ENCODE measurements at places on chromosomes 3 and 15.

GRCh38 chr3:120693439-120694171, 11.6 kb upstream of the HGD start:
- DNase-seq: no peak

DNA sequence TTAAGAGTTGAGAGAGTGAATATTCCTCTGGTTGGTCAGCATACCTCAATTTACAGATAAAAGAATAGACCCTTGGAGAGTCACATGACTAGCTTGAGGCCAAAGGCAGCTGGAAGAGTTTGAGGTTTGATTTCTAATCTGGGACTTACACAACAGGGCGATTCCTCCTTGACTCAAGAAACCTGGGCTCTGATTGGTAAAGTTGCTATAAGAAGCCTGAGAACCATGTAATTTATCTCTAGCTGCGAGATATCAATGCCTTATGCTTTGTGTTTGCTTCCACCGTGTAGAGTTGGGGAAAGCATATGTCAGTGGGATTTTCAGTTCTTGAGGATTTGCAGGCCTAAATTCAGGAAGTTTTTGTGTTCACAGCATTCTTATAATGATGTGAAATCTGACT, 206.0 kb downstream of the KLHL25 start:
- no peak for DNase-seq

DNA sequence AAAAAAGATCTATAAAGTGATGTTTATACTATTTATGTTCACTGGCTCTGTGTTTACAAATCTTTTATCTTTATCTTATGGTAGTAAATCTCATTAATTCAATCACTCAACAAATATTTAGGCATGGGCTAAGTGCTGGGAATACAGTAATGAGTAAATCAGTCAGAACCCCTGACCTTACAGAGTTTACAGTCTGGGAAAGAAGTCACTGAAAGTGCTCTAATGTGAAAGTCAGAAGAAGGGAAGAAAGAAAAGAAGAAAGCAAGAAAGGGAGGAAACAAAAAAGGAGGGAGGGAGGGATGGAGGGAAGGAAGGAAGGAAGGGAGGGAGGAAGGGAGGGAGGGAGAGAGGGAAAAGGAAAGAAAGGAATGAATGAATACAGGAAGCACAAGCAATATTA, 96.8 kb upstream of the SOX2 start:
- no peak for DNase-seq

- DNase-seq: no peak
Measured at GRCh38 chr15:49652922-49653321, 32.1 kb downstream of the DTWD1 start.

- DNase-seq: no peak
Measured at GRCh38 chr3:61805510-61806080, 244.2 kb downstream of the PTPRG start.

- no peak for DNase-seq
Measured at GRCh38 chr15:39127925-39128617, 452.8 kb upstream of the THBS1 start.

GRCh38 chr15:71761649-71762048, 48.7 kb upstream of the NR2E3 start:
- DNase-seq: no peak

DNA sequence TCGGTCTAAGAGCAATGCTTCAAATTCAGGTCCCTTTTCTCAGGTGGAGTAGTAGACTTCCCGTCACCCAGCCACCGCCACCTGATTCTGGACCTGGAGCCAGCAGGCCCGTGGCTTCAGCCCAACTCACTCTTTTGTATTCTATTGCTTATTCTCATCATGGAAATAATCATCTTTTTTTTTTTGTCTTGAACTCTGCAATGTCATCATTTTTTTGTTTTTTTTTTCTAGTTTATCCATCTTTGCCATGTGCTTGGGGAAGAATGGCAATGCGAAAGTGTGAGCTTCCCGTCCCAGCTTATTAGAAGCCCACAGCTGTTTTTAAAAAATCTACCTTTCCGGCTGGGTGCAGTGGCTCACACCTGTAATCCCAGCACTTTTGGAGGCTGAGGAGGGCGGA, 51.3 kb upstream of the FSTL1 start:
- DNase-seq: no peak

- DNase-seq: no peak
Measured at GRCh38 chr3:122948408-122948807, 79.2 kb downstream of the SEMA5B start.

GRCh38 chr3:38597502-38598060, 51.9 kb downstream of the SCN5A start:
- no peak for DNase-seq

GRCh38 chr15:93360318-93360717, 271.3 kb upstream of the RGMA start:
- DNase-seq: no peak

GRCh38 chr3:47573190-47574172, 5.2 kb downstream of the CSPG5 start:
- DNase-seq: no peak

DNA sequence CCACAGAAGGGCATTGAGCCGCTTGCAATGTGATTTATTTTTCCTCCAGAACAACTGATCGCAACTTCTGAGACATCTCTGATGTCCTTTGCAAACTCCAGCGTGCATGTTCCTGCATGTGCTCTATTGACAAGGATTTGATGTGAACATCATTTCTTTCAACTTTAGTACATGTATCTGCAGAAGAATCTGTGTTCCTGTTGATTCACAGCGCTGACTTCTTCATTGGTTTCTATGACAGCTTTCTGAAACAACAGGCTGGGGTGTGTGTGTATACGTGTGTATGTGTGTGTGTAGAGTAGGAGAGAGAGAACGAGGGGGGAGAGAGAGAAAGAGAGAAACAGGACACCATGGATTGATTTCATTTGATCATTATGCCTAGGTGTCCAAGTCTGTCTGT, 56.7 kb upstream of the CMTM8 start:
- no peak for DNase-seq

- no peak for DNase-seq
Measured at GRCh38 chr3:187296911-187297310, 5.4 kb upstream of the MASP1 start.

- no peak for DNase-seq
Measured at GRCh38 chr3:53531749-53532148, 37.3 kb downstream of the CACNA1D start.

DNA sequence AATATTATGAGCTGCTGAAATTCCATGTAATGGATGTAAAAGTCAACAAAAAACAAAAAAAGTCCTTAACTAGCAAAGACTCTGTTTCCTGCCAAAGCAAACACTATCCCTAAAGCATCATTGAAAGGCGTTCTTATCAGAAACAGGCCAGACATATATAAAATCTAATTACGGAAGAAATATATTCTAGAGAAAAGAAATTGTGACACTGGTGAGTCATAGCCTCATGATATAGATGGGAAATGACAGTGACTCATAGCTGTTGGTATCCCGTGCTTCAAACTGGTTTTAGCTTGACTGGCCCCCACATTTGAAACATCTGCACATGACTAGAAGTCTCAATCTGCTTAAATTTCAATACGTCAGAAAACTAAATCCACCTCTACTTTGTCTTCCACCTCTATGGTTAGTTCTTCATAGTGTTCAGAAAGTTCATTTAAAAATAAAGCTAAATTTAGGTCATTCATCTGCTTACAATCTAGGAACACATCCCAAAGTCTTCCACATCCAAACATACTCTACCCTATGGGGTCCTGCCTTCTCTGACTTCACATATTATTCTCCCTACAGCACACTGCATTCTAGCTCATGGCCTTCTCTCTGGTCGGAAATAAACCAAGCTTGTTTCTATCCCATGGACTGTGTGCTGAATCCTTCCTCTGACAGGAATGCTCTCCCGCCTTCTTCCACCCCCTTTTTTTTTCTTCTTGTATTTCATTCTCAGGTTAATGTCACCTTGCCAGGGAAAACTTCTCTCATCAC, 456.3 kb upstream of the ARRDC4 start:
- DNase-seq: no peak

DNA sequence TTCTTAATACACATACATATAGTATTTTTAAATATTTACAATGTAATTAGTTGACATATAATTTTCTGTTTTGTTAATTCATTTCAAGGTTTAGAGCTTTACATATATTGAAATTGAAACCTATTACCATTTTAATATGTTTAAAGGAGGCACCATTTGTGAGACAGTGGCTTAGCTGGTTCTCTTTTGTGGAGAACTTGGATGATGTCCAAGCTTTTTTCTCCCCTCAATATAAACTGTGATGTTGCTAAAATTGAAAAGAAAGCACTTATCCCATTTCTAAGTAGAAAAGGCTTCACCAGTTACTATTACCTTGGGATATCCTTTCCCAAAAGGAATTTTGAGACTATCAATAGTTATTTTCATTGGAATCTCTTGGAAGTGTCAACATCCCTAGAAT, 707.2 kb downstream of the NTRK3 start:
- no peak for DNase-seq

GRCh38 chr15:39181940-39182339, 398.9 kb upstream of the THBS1 start:
- no peak for DNase-seq

DNA sequence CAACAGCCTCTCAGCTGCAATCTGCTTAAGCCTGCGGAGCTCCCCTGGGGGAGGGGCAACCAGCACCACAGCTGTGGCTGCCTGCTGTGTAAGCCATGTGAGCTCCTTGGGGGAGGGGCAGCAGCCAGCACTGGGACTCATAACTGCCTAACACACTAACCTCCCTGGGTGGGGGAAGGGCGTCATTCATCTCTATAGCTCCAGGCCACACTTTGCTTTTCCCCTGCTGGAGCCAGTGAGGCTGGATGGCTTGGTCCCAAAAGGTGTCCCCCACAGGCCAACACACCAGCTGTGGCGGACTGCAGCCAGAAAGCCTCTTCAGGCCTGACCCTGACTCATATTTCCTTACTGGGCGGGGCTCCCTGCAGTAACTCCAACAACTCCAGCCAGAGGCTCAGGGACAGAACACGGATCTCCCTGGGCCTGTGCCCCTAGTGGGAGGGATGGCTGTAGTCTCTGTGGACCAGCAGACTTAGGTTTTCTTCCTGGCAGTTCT, 129.8 kb downstream of the PPM1L start:
- DNase-seq: no peak

GRCh38 chr3:152258448-152259393, 10.0 kb upstream of the MBNL1 start:
- DNase-seq: no peak

- no peak for DNase-seq
Measured at GRCh38 chr15:78360367-78360801, 20.2 kb downstream of the CRABP1 start.

DNA sequence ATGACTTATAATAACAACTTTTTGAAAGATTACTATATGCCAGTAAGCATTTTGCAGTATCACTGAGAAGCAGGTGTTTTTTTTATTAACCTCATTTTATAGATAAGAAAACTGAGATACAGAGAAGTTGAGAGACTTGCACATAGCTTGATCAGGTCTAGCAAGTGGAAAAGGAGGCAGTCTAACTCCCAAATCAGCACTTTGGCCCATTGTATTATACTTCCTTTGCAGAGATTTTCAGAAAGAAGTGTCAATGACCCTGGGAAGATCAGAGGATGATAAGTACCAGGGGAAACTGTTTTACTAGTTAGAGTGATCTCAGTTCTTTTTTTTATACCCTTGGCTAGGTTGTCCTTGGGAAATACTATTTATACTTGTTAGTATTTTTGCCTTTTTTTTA, 358.7 kb downstream of the SQOR start:
- no peak for DNase-seq

GRCh38 chr3:32454111-32454510, 48.5 kb downstream of the CMTM6 start:
- DNase-seq: no peak

- DNase-seq: no peak
Measured at GRCh38 chr15:77753281-77753873, 120.7 kb upstream of the LINGO1 start.

DNA sequence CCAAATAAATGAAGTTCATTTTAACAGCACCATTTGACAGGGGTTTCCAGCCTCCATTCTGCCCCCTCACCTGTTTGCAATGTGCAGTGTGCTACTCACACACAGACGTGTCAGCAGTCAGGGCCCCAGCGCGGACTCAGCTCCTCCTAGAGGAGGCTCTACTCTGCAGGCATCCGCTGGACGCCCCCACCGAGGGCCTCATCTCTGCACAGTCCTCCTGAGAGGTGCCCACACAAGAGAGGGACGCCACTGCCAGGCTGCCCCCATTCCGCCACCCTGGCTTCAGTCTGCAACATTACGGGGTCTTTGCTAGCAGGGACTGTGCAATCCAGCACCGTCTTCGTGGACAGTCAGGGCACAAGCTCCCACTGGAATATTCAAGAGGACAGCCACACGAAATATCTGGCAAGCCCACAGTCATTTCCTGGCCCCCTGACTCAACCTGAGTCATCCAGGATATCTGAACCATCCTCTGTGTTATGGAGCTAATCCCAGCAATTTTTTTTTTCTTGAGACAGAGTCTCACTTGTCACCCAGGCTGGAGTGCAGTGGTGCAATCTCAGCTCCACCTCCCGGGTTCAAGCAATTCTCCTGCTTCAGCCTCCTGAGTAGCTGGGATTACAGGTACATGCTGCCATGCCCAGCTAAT, 255.0 kb downstream of the OCA2 start:
- DNase-seq: no peak

DNA sequence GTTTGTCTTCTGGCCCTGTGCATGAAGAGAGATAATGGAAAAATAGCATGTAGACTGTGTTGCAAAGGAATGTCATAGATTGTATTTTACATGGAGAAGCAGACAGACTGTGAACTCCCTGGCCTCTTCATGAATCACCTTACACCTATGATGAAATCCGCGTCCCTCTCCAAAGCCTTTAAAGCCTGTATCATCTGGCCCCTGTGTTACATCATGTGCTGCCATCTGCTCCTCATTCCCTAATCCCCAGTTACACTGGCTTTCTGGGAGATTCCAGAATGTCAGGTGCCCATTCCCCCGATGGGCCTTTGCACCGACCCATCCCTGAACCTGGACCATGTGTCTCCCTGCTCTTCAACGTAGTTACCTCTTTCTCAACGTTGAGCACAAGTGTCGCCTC, 190.8 kb downstream of the ADAMTSL3 start:
- DNase-seq: no peak

GRCh38 chr3:111301238-111301798, 229.7 kb downstream of the NECTIN3 start:
- no peak for DNase-seq

- DNase-seq: no peak
Measured at GRCh38 chr3:11717301-11717700, 73.6 kb upstream of the VGLL4 start.

GRCh38 chr3:99111235-99111634, 209.7 kb upstream of the DCBLD2 start:
- no peak for DNase-seq

GRCh38 chr3:195337747-195338146, 66.8 kb upstream of the XXYLT1 start:
- no peak for DNase-seq
